ENCODE measurements at places on chromosomes 3 and 15. TPM values are rescaled to one million over a fixed set of nuclear protein-coding genes. Genes with fewer than 3 reads are reported as not detected.

FHIT gene
- total RNA-seq = 4.2 TPM

LRRIQ4 gene
- total RNA-seq = 0.20 TPM

BFSP2 gene
- total RNA-seq = not detected

CFAP92 gene
- 0.13 TPM for total RNA-seq

CCR8 gene
- total RNA-seq = 2.9 TPM

PLIN1 gene
- 0.35 TPM for total RNA-seq

CPEB1 gene
- total RNA-seq = 0.44 TPM

NDUFAF3 gene
- 86.3 TPM for total RNA-seq

MAP6D1 gene
- total RNA-seq = 3.7 TPM

DLL4 gene
- not detected for total RNA-seq

IL16 gene
- total RNA-seq = 73.4 TPM

GRCh38 chr3:129469026-129469425, 29.0 kb downstream of the IFT122 start:
- no peak for DNase-seq

DNA sequence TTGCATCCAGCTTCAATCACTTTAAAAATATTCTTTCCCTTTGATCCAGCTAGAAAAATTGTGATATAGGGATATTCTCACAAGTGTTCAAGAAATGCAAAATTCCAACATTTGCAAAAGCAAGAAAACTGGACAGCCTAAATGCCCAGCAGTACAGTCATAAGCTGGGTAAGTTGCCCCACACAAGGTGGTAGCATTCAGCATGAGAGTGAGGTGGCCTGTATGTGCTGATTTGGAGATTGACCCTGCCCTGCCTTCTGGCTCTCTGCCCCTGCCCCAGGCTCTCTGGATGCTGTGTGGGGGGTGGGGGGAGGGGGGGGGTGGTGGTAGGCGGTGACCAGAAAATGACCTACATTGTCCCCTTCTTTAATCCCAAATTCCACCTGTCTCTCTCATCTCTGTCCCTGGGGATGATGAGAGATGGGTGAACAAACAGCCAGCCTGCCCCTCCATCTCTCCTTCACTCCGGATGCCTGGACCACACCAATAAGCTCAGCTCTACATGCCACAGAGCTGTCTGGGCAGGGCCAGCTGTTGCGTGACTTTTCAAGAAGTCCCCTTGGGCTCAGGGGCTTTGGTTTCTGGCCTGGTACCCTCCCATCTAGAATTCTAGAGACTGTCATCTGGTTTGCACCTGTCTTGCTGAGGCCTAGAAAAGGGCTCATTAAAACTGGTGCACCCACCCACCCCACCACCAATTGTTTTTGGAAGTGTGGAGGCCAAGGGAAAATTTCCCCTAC, 42.2 kb downstream of the SLC28A1 start:
- DNase-seq = no peak

DNA sequence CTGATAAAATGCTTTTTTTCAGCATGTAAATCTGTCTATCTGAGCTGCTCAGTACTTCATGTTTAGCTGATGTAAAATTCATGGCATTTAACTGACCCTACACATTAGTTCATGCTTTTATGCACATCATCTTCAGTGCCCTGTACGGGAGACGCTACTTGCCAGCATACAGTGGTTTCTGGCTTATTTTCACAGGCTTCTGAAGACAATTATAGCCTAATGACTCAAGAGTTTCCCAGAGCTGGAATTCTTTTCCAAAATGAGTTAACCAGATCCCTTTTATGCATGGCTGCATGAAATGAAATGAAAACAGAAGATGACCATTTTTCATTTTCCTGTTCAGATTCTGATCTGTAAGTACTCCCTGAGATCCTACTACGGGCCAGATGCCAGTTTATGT, 1061.5 kb downstream of the ROBO2 start:
- no peak for DNase-seq

DNA sequence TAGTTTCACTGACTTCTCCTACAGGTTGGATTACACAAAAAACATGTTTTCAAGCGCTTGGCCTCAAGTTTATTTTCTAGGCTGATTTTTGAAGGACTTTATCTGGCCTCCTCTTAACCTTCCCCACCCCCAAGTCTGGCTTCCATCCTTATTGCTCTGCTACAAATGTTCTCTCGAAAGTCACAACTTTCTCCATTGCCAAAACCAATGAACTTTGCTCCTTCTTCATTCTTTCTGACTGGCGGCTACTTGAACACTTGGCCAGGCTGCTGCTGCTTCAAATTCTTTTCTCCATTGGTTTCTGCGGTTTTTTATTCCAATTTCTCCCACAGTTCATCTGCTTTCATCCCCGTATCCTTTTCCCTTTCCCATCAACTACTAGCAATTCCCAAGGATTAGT, 106.6 kb downstream of the TOP2B start:
- DNase-seq = no peak

GRCh38 chr3:59810606-59811005, 760.8 kb upstream of the CFAP20DC start:
- DNase-seq = no peak

GRCh38 chr3:98388147-98388546, 2.3 kb upstream of the OR5K3 start:
- no peak for DNase-seq

- no peak for DNase-seq
These were observed 7.7 kb upstream of the RFTN1 start for GRCh38 chr3:16520970-16521881.

- no peak for DNase-seq
These were observed 41.2 kb downstream of the KLF13 start for GRCh38 chr15:31367730-31368344.

DNA sequence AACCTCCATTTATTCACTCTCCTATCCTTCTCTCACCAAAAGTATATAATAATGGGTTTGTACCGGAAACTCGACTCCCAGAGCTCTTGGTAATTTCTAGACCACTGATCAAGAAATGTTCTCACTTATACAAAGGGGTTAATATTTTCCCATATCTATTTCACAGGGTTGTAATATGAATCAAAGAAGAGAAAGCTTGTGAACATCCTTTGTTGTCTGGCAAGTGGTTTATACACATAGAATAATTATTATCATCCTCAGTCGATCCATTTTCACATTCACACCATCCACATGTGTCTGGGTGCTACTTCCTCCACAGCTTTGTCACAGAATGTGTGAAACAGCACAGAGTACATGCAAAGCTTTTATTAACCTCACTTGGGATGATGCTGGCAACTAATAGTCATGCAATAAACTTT, 29.9 kb upstream of the STT3B start:
- DNase-seq = peak; percentile 51

DNA sequence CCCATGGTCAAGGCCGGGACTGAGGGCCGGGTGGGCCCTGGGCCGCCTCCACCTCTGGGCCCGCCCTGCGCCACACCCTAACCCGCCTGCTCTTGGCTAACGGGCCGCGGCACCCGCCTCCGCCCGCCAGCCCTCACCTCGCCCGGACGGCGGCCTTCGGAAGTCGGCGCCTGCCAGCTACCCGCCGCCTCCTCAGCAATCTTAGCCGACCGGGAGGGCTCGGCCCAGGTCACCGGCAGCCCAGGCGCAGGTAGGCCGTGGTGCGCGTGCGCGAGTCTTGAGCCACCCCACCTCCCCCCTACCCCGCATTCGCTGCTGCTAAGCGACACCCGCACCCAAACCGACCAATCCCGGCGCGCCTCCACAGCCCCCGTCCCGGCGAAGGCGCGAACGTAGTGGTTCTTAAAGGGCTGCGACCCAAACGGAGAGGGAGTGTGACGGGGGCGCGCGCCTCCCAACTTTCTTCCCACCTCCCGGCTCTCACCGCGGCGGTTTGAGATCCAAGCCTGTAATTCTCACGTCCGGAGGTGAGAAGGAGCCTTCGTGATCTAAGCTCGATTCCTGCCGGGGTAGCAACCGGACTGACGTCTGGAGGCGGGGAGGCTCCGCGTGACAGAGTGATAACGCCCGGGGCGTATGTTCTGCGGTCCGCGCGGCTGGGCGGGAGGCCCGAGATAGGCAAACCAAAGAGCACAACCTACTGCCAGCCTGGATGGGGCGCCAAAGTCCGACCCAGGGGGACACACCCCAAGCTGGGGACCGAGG, at the start of gene SEC22C:
Gene SEC22C (minus strand): TSS at position 259 of the 765 bp plus-strand sequence. CDS start 12,921 bp downstream, outside the sequence.
- peak; percentile 95 for DNase-seq

DNA sequence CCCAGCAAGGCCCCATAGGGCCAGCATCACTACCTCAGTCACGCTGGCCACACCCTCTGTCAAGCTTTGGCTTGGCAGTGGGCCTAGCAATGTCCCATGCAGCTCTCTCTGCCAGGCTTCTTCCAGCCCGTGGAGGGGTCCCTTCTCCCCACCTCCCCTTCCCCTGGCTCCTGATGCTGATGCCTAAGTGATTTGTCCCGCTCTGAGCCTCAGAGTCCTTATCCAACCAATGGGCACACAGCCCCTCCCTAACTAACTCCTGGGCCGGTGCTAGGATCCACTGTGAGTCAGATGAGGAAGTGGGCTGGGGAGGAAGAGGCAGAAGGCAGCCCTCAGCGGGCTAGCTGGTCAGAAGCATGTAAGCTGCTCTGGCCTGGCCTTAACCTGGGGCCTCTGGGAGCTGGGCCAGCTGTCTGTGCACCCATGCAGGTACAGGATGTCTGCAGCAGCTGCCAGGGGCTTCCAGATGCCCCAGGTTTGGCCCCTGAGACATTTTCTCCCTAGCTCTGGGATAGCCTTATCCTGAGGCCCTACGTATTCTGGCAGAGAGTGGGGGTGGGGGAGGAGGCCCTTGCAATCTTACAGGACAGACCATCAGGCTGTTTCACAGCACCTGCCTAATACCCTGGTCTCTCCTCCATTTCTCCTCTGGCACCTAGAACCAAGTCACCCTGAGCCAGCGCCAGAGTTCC, 740 bp upstream of the ZBTB47 start:
- DNase-seq = no peak

- DNase-seq = no peak
These were observed 7.6 kb upstream of the SLC12A8 start for GRCh38 chr3:125220183-125220582.

GRCh38 chr15:59830098-59830497, 141.0 kb upstream of the BNIP2 start:
- no peak for DNase-seq

GRCh38 chr15:73328981-73329380, 39.8 kb downstream of the HCN4 start:
- DNase-seq = no peak

- DNase-seq = no peak
These were observed 21.1 kb downstream of the MAPK6 start for GRCh38 chr15:52039925-52040781.

All from CD8-positive, alpha-beta memory T cell (primary cell).